Left renal cortex interstitium (tissue), 4 donors: ENCODE measurements at places on chromosomes 1 and 21. TPM values are rescaled to one million over a fixed set of nuclear protein-coding genes. Genes with fewer than 3 reads are reported as not detected.

GRCh38 chr21:36730291-36731281 lies 31.7 kb downstream of the SIM2 start:
- DNase-seq, result no peak

WNT3A gene
- 0.27 TPM for polyA plus RNA-seq

DNA sequence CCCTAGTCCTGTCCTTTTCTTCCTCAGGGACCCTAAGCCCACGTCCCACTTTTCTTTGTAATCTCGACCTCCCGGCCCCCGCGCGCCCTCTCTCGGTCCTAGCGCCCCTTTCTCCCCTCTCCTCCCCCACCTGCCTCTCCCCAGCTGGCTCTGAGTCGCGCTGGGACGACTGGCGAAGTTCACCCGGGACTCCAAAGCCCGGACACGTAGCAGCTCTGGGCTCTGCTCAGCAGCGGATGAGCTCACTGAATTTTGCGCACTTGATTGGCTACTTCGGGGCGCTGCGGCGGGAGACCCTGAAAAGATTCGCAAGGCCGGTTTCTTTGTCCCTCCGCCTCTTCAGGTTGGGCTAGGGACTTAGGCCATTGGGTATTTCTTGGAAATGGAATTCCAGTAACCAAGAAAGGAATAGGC lies 16.3 kb upstream of the ACKR1 start:
- DNase-seq, result no peak

DNA sequence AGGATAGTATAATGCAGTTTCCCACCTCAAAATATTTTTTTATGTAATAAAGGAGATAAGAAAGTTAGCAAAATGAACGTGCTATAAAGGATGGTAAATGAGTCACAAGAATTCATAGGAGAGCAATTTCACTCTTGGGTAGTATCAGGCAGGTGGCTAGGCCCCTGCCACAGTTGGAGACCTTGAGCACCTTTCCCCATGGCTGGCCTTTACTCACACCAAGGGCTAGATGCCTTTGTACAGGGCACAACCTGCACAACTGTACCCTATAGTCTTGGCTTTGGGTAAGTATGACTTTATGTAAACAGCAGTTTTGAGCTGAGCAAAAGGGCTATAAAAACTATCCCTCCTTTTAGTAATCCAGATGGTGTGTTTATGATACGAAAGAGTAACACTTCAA lies 85.1 kb downstream of the CTH start:
- no peak for DNase-seq

GRCh38 chr1:154342836-154343472 lies 17.6 kb downstream of the ATP8B2 start:
- DNase-seq, result no peak

- DNase-seq, result no peak
Measured at GRCh38 chr1:170198090-170198489, 52.3 kb downstream of the NTMT2 start.

GJB3 gene
- 0.42 TPM for polyA plus RNA-seq

DNA sequence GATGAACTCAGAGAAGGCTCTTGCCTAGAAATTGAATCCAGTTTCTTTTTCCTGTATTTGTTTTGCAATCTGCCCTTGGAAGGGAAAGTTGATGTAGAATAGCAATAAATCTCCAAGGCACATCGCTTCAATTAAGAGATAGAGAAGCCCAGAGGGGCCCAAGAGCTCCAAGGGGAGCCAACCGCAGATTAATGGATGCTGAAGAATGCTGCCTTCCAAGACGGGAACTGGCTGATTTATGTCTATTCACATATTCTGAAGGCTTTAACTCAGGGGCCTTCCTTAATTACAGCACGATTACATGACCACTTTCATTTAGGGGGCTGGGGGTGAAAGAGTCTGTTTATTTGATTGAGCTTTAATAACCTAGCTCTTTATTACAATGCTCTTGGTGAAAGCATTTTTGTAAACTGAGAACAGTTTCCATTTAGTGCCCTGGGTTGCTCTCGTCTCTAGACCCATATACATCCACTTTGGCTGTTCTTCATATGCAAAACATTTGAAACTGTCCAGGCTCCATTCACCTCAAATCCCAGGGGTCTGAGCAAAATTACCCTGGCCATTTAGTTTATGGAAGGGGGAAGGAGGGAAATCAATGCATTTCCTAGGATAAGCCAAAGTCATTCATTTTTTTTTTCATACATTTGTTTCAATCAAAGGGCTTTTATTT lies 87.4 kb upstream of the CLDN14 start:
- DNase-seq, result no peak

NLRP3 gene
- polyA plus RNA-seq, result 0.83 TPM

CFAP107 gene
- polyA plus RNA-seq, result 0.73 TPM

DNA sequence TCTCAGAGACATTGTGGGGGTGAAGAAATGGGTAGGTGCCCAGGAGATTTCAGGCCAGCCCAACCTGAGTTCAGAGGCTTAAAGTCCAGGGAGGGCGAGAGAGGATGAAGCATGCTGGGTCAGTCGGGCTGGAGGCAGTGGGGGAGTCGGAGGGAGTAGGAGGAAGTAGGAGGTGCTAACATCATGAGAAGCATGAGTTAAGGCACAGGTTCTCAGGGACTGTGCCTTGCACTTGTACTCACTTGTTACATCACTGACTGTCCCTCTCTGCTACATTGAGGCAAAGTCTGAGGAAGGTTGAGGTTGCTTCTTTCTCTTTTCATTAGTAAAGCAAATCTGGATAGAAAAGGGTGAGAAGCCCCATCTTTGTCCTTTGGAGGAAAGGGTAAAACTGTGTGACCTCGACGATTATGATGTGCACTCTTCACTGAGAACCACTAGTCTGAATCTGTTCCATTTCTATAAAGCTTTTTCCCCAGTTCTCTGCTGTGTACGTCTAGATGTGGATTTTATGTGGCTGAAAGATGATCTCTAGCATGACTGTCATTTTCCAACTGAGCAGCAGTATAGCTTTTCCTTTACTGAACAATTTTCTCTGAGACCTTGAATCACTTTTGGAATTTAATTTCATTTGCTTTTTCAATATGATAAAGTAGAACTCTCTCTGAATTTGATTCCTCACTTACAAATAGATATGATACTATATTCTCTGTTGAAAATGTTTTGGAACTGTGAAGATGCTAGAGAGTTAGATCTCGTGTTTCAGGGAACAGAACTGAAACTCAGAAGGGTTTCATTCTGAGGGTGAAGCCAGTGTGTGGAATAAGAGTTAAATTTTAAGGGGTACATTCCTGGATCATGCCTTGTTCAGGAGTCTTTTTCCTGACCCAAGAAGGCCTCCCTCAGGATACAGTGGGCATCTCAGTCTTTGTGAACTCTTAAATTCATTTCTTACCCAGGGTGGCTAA lies 94.6 kb downstream of the FGGY start:
- DNase-seq, result no peak

CR1 gene
- polyA plus RNA-seq, result 18.2 TPM

DNA sequence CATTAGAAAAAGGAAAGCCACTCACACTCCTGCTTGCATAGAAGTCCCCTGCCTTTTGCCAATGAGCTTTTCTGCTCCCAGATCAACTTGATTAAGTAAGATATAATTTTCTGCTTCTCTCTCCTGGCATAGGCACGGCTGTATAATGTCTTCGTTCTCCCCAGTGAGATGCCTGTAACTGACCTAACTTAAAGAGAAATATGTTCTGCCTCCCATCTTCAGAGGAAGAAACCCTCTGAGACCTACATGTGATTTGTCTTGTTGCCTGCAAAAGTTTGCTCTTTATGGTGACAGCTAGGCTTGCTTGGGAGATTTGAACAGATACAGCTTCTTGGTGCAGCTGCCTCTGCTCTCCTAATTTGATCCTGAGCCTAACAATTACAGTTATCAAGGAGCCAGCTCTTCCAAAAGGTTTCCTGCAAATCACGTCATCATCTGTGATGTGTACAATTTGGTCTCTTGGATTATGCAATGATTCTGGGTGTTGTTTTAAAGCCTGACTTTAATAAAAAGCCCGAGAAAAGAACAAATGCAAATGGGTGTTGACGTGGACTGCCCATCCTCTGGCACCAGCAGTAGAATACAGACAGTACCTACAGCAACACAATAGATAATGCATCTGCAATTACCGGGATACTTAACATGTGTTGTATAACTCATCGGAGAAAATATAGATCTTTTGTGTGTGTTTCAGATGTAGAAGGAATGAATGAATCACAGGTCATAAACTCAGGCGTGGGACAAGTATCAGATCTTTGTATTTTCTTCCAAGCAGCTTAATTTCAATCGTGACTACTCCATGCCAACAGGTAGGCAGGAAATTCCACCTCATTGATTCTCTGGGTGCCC lies 76.2 kb upstream of the KAZN start:
- no peak for DNase-seq

SIPA1L2 gene
- 26.6 TPM for polyA plus RNA-seq

GRCh38 chr21:44993321-44994046 lies 53.7 kb downstream of the SLX9 start:
- DNase-seq, result no peak

RUSC1 gene
- 36.5 TPM for polyA plus RNA-seq

DNA sequence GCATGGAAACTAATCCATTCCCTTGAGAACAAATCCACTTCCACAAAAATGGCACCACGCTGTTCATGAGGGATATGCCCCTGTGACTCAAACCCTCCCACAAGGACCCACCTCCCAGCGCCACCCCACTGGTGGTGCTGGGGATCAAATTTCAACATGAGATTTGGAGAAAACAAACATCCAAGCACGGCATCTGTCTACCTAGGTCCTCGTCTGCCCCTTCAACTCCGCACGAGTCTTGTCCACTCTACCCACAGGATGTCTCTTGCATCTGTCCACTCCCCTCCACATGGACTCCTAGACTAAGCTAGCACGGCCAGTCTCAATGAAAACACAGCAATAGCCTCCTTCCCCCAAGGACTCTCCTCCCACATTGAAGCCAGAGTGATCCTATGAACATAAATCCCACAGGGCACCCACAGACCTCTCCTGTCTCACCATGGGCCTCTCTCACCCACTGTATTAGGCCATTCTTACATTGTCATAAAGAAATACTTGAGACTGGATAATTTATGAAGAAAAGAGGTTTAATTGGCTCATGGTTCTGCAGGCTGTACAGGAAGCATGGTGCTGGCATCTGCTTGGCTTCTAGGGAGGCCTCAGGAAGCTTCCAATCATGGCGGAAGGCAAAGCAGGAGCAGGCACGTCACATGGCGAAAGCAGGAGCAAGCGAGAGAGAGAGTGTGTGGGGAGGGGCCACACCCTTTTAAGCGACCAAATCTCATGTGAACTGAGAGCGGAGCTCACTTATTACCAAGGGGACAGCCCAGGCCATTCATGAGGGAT lies 101.4 kb downstream of the TOMM20 start:
- DNase-seq, result no peak

DNA sequence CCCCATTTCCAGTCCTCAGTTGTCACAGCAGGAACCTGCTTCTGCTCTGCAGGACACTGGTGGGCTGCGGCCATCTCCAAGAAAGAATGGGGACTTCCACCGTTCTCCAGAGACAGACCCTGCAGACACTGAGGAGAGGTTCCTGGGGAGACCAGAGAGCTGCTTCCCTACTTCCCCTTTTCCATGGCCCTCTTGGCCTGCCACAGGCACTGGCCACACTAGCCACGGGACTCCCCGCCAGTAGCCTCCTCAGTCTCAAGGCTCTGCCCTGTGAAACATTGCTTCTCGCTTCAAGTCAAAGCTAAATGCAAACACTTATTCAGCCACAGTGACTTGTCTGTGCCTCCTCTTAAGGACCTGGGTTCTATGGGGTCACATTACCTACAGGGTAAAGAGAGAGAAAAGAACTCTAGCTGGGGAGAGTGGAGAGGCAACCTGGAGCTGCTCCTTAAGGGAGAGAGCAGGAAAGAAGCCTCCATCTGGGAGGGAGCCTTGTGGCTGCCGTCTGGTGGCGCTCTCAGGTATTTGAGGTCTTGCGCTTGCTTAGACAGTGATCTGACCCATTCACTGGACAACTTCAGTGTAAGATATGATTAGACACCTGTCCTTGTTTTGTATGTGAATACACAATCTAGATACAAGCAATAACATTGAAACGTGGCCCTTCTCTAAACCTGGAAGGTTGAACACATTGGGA lies 5.4 kb upstream of the SLAMF8 start:
- DNase-seq, result no peak

FAM163A gene
- 0.68 TPM for polyA plus RNA-seq

SIKE1 gene
- polyA plus RNA-seq, result 47.9 TPM

DNA sequence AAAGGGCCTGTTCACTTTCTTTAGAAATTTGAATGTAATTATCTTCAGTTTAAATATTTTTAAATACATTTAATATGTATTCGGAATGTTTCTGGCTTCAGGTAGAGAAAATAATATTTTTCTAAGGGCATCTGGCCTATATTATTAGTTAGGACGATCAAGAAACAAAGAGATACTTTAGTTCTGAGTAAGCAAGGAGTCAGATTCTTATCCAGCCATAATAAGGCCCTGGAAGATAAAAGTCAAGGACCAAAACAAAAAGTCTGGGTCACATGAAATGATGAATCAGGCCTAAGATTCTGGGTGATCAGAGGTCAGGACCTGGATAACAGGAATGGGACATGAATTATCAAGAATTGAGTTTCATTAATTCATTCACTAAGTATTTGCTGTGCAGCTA lies 6.3 kb downstream of the PHC2 start:
- no peak for DNase-seq

- no peak for DNase-seq
Measured at GRCh38 chr1:47578721-47579419, 141.0 kb downstream of the FOXD2 start.

DNA sequence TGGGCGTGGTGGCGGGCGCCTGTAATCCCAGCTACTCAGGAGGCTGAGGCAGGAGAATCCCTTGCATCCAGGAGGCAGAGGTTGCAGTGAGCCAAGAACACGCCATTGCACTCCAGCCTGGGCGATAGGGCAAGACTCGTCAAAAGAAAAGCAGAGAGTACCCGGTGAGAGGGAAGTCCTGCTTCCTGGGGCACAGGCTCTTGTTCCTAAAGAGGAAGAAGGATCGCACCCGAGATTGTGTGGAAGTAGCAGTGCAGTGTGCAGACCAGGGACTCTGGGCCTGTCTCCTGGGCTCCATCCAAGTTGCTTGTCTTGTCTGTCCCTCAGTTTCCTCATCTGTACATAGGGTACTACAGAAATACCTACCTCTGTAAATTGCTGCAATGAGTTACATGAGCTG lies 29.6 kb downstream of the NBPF3 start:
- no peak for DNase-seq

PBXIP1 gene
- polyA plus RNA-seq, result 71.3 TPM

DNA sequence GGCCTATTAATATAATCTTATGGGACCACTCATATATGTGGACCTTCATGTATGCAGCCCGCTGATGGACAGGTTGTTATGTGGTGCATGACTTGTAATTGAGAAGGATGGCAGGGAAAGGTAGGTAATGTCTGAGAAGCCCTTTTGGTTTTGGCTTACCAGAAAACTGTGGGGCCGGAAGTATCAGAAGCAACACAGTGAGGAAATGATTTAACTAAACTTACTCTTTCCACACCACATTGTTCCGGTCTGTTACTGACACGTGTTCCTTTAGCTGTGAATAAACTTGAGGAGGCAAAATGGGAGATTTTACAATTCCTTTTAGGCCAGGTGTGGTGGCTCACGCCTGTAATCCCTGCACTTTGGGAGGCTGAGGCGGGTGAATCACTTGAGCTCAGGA lies 32.4 kb downstream of the KIF1B start:
- no peak for DNase-seq

- no peak for DNase-seq
Measured at GRCh38 chr21:38227401-38227800, 29.4 kb upstream of the KCNJ15 start.

LRRIQ3 gene
- polyA plus RNA-seq, result 3.1 TPM
